ENCODE measurements at places on chromosomes 7 and 10.

- no peak for DNase-seq
Observed at GRCh38 chr7:13879994-13880686, 109.3 kb downstream of the ETV1 start.

- no peak for DNase-seq
Observed at GRCh38 chr10:5897504-5897903, 7.5 kb downstream of the FBH1 start.

GRCh38 chr7:42494736-42495135 is 257.7 kb upstream of the GLI3 start:
- DNase-seq: no peak

GRCh38 chr7:85737426-85737825 is 550.6 kb upstream of the SEMA3D start:
- DNase-seq: no peak

DNA sequence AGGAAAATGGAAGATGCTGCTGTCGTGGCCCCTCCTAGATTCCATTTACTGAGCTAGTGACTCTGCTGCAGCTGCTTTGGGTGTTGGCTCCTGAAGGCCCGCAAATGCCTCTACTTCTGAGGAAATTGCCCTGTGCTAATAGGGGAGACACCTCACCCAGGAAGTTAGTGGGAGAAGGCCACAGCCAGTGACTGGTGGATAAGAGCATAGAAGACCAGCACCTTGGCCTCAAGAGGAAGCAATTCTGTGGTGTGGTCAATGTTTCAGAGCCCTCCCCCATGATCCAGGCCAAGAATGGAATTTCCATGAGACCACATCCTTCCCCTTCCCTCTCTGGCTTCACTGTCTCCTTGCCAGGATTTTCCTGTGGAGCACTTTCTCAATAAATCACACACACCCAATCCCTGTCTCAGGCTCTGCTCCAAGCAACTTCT is 25.0 kb upstream of the FZD1 start:
- no peak for DNase-seq

- no peak for DNase-seq
Observed at GRCh38 chr7:129606803-129607202, 4.7 kb upstream of the NRF1 start.

DNA sequence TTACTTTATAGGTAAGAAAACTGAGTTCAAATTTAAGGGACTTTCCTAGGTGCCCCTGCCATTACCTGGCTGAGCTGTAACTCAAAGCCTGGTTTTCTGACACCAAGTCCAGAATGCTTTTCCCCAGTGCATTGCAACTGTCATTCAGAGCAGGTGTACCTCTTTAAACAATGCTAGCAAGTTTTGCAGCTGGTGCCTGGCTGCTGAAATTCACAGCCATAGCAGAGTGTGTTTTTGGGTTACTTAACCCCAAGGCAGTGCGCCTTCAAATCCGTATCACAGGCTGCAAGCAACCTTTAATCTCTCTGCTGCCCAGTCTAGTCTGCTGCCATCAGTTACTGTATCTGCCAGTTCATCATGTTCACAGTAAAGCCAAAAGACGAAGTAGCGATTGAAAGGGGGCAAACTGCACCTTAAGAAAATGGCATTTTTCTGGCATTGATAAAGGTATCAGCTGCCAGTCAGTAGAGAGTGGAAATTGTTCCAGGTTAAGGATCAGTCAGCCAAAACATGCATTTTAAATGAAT is 265.4 kb downstream of the CSTF2T start:
- no peak for DNase-seq

- DNase-seq: no peak
Observed at GRCh38 chr10:63896992-63897391, 375.8 kb downstream of the REEP3 start.

DNA sequence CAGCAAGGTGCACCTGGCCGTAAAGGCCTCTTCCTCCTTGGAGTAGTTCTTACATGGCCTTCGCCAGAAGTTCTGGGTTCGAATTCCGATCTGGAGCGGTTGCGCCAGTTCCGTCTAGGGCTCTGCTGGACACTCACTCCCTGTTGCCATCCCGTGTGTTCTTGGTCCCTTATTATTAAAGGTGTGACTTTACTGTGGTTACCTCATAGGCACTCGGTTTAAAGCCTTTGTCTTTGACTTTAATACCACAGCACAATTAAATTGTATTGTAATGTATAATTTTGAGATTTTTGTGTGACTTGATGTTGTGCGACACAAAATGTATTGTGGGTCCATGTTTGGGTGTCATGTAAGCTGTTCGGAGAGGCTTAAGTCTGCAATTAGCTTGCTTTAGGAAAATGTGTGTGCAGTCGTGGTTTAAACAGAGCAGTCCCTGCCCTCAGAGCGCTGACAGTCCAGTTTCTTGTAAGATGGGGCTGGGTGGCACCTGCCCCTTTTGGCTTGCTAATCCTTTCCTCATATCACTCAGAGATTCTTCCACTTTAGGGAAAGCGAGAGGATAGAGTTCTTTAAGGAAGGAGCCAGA is 919 bp downstream of the INPP5F start:
- no peak for DNase-seq

- DNase-seq: no peak
Observed at GRCh38 chr7:2646680-2647571, 15.1 kb downstream of the TTYH3 start.

GRCh38 chr10:132447446-132448247 is 50.6 kb downstream of the PWWP2B start:
- DNase-seq: peak; percentile 64

- DNase-seq: no peak
Observed at GRCh38 chr7:149704507-149704906, 68.9 kb downstream of the ZNF467 start.

DNA sequence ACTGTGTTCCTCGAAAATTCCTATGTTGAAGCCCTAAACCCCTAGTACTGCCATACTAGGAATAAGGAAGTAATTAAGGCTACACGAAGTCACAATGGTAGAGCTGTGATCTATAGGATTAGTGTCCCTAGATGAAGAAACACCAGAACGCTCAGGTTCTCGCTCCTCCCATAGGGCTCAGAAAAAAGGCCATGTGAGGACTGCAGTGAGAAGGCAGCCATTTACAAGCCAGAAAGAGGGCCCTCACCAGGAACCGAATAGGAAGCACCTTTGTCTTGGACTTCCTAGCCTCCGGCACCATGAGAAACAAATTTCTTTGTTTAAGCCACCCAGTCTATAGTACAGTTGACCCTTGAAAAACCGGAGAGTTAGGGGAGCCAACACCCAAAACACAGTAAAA is 46.2 kb downstream of the CACUL1 start:
- DNase-seq: no peak

DNA sequence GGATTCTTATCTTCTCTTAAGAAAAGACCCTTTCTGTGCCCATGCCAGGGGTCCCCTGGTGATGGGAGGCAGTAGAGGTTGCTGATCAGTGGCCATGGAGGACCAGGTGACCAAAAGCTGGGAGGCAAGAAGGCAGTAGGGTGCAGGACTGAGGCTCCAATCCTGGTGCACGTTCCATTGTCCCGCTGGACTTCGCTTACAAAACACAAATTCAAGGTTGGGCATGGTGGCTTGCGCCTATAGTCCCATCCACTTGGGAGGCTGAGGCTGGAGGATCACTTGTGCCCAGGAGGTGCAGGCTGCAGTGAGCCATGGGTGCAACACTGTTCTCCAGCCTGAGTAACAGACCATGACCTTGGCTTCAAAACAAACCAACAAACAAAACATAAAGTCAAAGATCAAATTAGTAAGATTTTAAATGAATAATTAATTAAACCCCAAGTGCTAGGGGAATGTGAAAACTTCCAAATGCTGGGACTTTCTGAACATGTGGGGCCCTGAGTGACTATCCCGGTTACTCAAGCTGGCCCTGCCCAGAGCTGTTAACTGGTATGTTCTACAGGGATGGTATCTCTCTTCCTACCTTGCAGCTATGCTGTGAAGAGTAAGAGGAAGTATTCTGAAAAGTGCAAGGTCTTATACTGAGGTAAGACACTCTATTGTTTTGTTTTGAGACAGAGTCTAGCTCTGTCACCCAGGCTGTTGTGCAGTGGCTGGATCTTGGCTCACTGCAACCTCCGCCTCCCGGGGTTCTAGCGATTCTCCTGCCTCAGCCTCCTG is 97.6 kb downstream of the LYZL2 start:
- DNase-seq: no peak

GRCh38 chr7:5429253-5429856 is 5.7 kb upstream of the TNRC18 start:
- no peak for DNase-seq

GRCh38 chr10:48932831-48933664 is 6.6 kb downstream of the LRRC18 start:
- no peak for DNase-seq

DNA sequence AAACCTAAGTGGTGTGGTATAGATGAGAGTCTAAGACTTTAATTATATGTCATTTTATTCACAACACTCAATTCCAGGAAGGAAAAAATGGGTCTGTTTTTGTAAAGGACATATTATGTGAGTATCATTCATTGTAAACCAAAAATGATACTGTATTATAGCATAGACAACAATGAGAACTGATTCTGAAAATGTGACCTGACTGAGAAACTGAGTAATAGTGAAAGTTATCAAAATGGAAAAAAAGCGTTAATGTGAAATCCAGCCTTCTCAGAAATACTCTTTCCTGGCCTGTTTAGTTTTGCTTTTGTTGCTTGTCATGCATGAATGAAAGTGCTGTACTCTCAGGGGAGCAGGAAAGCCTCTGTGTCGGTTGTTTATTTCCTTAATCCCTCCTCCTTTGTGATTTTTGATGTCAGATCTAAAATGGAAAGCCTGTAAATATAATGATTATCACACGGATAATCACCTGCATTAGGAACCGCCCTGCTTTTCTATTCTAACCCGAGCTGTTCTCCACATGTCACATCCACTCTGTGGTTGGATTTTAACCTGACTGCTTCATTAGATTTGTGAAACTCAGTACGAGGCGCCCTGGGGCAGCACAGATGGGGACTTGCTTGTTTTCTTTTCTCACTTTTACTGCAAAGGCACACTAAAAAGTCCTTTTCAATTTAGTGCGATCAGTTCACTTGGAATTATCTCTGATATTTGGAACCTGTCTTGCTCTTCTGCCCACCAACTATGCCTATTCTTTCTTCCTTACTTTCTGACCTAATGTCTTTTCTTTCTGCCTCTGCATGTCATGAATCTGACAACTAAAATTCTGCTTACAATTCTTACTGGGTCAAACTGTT is 240.9 kb upstream of the KAT6B start:
- peak; percentile 31 for DNase-seq

- no peak for DNase-seq
Observed at GRCh38 chr10:17067376-17068264, 62.0 kb downstream of the CUBN start.

GRCh38 chr10:126247446-126247975 is 140.8 kb downstream of the ADAM12 start:
- DNase-seq: no peak

DNA sequence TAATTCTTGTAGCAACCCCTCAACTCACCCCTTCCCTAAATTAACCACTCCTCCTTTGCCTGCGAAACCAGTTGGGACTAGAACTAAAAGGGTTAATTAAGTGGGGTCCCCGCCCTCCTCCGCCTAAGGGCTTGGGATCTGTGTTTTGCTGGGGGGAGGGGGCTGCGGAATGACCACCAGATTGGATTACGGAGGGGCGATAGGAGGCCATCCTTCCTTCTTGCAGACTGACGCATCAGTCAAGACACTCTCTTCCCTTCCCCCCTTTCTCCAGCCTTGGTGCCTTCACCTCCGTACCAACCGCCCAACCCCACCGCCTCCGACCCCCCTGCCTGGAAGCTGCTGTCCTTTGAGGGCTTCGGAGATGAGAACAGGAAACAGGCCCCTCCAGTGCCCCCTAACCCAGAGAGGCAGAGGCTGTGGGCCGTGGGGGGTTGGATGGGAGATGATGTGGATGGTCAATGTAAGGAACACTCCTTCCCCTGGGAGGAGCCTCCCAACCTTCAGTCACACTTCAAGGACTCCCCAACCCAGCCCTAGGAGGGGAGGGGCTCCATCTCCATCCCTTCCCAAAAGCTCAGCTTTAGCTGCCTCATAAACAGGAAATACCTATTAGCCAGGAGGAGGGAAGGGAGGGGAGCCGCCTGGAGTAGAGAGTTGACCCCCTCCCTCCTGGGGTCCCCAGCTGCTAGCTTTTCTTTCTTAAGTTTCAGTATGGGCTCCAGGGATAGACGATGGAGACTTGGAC is 997 bp upstream of the LDB1 start:
- DNase-seq: no peak

GRCh38 chr7:129466796-129467195 is 32.6 kb downstream of the STRIP2 start:
- DNase-seq: no peak

GRCh38 chr10:124092860-124093773 is at the start of gene CHST15:
TSS of gene CHST15 (minus strand) at chr10:124093598. CDS start at chr10:124046212, 47,386 bp downstream.
- DNase-seq: no peak
